Mammary epithelial cell (primary cell): ENCODE measurements at places on chromosomes 16 and 17. TPM values are rescaled to one million over a fixed set of nuclear protein-coding genes. Genes with fewer than 3 reads are reported as not detected.

DNA sequence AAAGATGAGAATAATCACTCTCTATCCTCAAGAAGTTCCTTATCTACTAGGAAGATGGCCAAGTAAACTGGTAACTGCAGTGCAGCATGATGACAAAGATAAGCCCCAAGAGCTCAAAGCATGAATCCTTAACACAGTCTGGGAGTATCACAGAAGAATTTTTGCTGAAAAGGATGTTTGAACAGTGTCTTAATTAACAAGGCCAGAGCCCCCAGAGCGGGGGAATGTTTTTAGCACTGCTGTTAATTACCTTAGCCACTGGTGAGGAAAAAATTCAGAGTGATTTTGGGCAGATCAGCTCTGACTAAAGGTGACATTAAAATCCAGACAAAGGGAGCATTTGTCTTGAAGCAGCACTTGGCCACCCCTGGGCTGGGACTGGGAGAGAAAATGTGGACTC is 30.1 kb downstream of the ADAMTS18 start:
- DNase-seq = no peak

Gene RAMP2
- total RNA-seq = not detected

DNA sequence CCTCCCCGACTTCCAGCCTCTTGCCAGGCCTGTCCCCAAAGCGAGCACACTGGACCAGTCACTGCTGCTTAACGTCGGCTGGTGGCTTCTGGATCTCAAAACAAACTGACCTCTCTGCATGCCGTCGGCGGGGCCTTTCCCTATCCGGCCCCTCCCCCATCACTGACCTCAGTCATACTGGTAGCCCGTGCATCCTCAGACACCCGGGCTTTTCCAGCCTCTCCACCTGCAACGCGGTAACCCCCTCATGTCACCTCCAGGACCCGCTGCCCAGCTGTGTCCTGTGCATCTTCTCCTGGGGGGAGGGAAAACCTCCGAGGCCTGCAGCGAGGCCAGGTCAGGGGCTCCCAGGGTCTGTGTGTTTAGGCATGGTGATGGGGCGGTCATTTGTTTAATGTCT is 138.6 kb upstream of the CHMP6 start:
- no peak for DNase-seq

DNA sequence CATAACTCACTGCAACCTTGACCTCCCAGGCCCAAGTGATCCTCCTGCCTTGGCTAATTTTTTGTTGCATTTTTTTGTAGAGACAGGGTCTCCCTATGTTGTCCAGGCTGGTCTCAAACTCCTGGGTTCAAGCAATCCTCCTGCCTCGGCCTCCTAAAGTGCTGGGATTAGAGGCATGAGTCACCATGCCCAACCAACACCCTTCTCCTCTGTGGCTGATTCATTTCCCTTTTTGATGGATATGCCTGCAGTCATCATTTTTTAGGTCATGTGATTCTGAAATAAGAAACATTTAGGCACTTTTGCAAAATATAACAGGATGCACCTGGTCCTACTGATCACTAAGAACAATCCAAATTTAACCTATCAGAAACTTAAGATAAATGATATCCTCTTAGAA is 44.0 kb upstream of the YPEL2 start:
- DNase-seq = peak; percentile 51

- DNase-seq = no peak
These were observed 192.8 kb upstream of the CDH11 start for GRCh38 chr16:65314627-65315008.

DNA sequence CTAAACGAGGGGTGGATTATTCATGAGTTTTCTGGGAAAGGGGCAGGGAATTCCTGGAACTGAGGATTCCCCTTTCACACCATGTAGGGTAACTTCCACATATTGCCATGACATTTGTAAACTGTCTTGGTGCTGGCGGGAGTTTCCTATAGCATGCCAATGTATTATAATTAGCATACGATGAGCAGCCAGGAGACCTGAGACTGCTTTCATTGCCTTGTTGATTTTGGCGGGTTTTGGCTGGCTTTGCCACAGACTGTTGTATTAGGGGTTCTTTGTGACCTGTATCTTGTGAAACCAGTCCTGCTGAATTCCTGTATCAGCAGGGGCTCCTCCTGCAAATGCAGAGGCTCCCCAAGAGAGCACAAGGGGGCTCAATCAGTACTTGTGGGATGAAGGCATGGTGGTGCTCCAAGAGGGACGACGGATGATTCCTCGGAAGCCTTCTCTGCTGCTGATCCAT is 104.4 kb upstream of the CACNG5 start:
- no peak for DNase-seq
